ENCODE measurements at places on chromosomes 7 and 10.

GRCh38 chr7:54811041-54811845 lies 52.2 kb upstream of the SEC61G start:
- no peak for DNase-seq

- DNase-seq, result no peak
Observed at GRCh38 chr7:152967958-152968357, 208.4 kb downstream of the ACTR3B start.

DNA sequence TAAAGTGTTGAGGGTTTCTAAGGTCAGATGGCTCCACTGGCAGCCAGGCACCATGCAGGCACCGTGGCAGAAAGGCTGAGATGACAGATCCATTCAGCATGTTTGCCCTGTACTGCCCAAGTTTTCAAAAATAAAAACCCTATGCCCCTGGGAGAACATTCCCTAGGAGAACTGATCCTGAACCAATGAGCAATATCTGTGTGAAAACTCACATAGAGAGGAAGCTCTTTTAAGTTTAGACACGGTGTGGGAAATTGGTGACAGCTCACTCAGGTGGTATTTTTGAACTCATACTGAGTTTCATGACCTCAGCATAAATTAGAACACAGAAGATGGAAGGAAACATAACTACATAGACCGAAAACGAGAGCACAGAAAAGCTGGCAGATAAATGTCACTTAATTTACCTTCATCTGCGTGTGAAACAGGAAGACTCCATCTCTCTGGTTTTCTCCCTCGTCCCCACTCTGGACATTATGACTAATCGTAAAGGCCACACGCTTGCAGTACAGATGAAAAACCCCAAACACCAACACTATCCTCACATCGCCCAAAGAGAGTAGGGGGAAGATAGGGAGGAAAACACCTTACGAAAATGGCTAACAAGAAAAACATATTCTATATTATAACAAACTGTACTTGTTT lies 127.8 kb downstream of the ICA1 start:
- no peak for DNase-seq

GRCh38 chr7:96344236-96344635 lies 22.3 kb upstream of the SLC25A13 start:
- DNase-seq, result no peak

- no peak for DNase-seq
Observed at GRCh38 chr10:32954080-32954479, 4.0 kb downstream of the ITGB1 start.

Measured in Caco-2 (cell line).